ENCODE measurements at places on chromosomes 6 and 20. TPM values are rescaled to one million over a fixed set of nuclear protein-coding genes. Genes with fewer than 3 reads are reported as not detected.

- no peak for DNase-seq
These were observed 107.4 kb downstream of the SCML4 start for GRCh38 chr6:107716688-107717089.

The CYP21A2 gene
- 1.6 TPM for total RNA-seq

- no peak for DNase-seq
These were observed 49.7 kb downstream of the AKAP12 start for GRCh38 chr6:151289399-151290007.

DNA sequence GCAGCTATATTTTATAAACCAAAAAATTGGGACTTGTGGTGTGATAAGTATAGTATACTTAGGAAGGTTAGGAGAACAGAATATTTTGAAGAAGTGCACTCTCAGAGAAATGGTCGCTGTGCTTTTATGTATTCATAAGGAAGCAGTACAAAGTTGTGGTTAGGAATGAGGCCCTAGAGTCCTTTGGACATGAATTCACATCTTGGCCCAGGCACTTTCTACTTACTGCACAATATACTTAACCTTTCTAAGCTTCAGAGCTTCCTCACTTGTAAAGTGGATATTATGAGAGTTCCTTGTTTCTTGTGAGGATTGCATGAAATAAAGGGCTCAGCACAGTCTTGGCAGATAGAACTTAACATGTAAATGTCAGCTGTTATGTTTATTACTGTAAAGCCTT, 21.0 kb upstream of the SERINC3 start:
- DNase-seq = no peak

The PCNA gene
- total RNA-seq = 32.3 TPM

DNA sequence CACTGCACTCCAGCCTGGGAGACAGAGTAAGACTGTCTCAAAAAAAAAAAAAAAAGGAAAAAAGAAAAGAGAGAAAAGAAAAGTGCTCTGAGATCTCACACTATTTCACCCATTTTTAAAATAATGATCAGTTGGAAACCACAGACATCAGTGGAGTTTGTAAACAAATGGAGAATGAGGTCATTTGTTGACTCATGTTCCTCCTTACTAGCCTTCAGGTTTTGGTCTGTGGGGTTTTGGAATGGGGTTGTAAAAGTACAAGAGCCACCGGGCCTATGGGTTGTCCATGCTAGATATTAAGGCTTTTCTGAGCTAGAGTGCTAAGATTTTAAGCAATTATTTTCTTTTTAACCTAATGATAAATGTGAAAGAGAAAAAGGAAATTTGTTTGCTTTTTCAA, 104.4 kb upstream of the PRL start:
- no peak for DNase-seq

DNA sequence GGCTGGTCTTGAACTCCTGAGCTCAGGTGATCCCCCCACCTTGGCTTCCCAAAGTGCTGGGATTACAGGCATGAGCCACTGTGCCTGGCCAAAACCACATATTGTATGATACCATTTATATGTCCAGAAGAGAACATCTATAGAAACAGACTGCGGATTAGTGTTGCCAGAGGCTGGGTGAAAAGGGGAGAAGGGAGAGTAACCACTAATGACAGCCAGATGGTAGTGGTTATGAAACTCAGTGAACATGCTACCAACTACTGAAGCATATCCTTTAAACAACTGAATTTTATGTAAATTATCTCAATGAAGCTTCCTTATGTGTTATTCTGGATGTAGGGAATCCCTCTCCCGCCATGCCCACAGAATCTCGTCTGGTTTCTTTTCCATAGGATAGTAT, 15.7 kb downstream of the SLC23A2 start:
- DNase-seq = no peak

GRCh38 chr6:27251112-27251605, 3.7 kb downstream of the PRSS16 start:
- DNase-seq = peak; percentile 92

GRCh38 chr20:36384022-36384619, 78.0 kb downstream of the DLGAP4 start:
- DNase-seq = no peak

DNA sequence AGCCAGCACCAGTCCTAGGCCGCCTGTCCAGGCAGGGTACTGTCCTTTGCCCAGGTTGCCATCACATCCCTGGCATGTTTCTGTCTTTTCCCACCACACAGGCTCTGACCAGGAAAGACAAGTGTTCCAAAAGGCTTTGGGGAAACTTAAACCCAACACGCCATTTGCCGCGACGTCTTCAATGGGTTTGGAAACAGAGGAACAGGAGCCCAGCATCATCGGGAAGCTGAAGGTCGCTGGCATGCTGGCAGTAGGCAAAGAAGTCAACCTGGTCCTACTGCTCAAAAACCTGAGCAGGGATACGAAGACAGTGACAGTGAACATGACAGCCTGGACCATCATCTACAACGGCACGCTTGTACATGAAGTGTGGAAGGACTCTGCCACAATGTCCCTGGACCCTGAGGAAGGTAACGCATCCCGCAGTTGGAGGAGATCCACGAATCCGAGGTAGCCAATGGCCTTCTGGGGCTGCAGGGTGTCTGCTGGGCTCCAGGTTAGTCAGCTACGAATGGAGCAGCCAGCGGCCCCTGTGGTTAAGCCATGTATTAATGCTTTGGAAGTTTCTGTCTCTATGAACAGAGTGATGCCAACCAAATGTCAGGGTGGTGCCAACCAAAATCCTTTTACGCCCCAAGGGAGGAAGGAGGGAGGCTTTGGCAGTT, 36.2 kb downstream of the TGM3 start:
- DNase-seq = no peak
